Right ventricle myocardium inferior (tissue), 1 donor: ENCODE measurements at places on chromosomes 6 and 20. TPM values are rescaled to one million over a fixed set of nuclear protein-coding genes. Genes with fewer than 3 reads are reported as not detected.
A peak's percentile ranks its signal among the peaks of the same experiment; 100 is the strongest.

RWDD2A gene
- total RNA-seq, result 2.4 TPM

MANEA gene
- total RNA-seq, result 6.2 TPM

KIF25 gene
- total RNA-seq, result not detected

GRCh38 chr20:45836841-45837240 lies 3.2 kb downstream of the SNX21 start:
- DNase-seq, result no peak

DNA sequence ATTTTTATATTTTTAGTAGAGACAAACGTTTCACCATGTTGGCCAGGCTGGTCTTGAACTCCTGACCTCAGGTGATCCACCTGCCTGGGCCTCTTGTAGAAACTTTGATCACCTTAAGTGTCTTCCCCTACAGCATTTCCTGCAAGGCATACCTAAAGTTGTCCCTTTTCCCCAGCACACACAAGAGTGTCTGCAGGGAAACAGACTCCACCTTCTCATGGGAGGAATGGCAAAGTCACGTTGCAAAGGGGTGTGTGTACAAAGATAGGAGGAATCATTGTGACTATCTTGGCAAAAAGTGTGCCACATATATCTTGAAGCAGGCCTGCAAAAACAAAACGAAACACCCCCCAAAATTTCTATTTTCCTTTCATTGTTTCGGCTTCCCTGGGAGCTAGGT lies 160.8 kb upstream of the RNF24 start:
- DNase-seq, result no peak

- DNase-seq, result no peak
Measured at GRCh38 chr6:62324834-62325233, 38.8 kb upstream of the KHDRBS2 start.

GRCh38 chr6:154928325-154928922 lies 66.7 kb upstream of the TIAM2 start:
- no peak for DNase-seq

GRCh38 chr20:32681175-32682084 lies 7.7 kb upstream of the C20orf203 start:
- no peak for DNase-seq

- DNase-seq, result no peak
Measured at GRCh38 chr6:130520801-130521200, 155.0 kb downstream of the TMEM200A start.

KATNA1 gene
- 11.4 TPM for total RNA-seq

DNA sequence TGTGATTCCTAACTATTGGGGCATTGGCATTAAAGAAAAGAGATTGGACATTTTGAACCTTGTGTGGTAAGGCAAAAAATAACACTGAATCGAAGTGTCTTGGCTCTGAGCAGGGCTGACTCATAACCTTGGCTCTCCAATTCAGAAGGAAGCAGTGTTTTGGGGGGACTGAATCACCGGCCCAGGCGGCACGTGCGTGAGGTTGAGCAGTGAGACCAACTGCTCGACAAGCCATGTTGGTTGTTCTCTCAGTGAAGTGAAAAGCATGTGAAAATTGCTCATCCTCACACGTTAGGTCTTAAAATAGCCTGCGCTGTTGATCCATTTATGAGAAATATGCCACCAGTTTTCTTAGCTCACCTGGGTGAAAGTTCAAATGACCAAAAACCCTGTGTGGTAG lies 137.8 kb upstream of the SPACA1 start:
- no peak for DNase-seq

TPBG gene
- total RNA-seq, result 2.8 TPM

GRCh38 chr6:163974322-163974721 lies 559.8 kb downstream of the QKI start:
- no peak for DNase-seq

GRCh38 chr6:98835149-98836024 lies 1.0 kb downstream of the POU3F2 start:
- no peak for DNase-seq

BPI gene
- total RNA-seq, result not detected

DNA sequence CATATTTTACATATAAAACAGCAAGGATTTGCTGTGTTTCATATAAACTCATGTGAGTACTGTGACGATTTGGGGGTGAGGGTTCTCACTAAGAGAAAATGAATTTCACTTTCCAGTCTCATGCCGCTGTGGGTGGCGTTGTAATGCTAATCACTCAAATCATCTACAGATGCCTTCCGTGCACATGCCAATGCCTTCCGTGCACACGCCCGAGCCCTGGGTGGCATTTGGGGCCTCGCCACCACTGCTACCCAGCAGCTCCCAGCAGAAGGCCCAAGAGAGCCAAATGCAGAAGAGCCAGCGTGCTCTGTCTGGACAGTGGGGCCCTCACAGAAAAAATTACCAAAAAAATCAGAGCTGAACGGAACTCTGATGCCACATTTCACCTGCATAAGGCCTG lies 53.7 kb downstream of the WDR27 start:
- no peak for DNase-seq

- peak; percentile 67 for DNase-seq
Measured at GRCh38 chr6:148240461-148240840, 102.2 kb upstream of the SASH1 start.

SLC17A3 gene
- not detected for total RNA-seq

DNA sequence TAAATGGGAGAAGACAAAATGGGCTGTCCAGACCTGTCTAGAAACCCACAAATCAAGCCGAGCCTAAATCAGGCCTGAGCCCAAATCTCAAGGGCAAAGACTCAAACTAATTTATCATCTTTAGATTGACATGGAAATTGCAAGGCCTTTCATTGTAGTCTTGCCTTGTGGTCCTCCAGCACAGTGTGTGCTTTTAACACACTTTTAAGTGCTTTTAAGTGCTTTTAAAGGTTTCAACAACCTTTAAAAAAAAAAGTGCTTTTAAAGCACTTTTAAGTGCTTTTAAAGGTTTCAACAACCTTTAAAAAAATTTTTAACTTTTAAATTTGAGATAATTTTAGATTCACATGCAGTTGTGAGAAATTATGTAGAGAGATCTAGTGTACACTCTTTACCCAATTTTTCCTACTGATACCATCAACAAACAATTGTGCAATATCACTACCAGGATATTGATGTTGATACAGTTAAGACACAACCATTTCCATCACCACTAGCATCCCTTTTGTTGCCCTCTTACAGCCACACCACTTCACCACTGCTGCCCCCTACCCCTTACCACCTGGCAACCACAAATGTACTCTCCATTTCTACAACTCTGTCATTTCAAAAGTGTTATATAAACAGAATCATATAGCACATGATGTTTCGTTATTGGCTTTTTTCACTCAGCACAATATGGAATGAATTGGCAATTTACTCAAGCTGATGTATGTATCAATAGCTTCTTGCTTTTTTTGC lies 23.1 kb upstream of the DCBLD1 start:
- DNase-seq, result no peak

DNA sequence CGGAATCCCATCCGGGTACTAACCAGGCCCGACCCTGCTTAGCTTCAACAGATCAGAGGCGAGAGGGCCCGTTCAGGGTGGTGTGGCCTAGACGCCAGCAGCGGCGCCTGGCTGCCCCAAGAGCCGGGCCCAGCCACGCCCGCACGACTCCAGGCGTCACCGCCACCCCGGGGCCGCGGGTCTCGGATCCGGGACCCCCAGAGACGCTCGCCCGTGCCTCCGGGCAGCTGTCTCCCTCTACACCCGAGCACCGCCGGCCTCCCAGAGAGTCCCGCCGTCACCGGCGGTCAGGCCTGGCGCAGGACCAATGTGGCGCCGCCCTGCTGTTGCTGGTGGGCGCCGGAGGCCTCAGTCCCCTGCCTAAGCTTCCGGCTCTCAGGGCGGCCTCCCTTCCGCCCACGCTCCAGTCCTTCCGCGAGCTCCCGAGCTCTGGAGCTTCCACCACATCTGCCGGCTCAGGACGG lies 441.2 kb upstream of the DEFB115 start:
- DNase-seq, result peak; percentile 76

DNA sequence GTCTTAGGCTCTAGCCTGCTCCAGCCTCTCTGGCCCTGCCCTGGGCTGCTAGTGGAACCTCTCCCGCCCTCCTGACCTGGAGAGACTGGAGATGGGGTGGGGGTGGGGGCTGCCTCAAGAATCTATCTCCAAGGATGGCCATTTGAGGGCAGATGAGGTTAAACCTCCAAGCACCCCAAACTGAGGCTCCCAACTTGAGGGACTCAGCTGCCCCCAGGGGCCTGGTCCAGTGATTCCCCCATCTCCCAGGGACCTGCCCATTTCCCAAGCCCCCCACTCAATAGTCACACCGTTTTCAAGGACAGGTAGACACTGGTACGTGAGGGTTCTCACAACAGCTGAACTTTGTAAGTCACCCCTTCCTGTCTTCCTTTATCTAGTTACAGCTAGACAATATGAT lies 7.1 kb upstream of the BPIFB1 start:
- no peak for DNase-seq

NKX2-2 gene
- total RNA-seq, result not detected

- DNase-seq, result no peak
Measured at GRCh38 chr20:63036291-63036690, 29.5 kb upstream of the BHLHE23 start.

DNA sequence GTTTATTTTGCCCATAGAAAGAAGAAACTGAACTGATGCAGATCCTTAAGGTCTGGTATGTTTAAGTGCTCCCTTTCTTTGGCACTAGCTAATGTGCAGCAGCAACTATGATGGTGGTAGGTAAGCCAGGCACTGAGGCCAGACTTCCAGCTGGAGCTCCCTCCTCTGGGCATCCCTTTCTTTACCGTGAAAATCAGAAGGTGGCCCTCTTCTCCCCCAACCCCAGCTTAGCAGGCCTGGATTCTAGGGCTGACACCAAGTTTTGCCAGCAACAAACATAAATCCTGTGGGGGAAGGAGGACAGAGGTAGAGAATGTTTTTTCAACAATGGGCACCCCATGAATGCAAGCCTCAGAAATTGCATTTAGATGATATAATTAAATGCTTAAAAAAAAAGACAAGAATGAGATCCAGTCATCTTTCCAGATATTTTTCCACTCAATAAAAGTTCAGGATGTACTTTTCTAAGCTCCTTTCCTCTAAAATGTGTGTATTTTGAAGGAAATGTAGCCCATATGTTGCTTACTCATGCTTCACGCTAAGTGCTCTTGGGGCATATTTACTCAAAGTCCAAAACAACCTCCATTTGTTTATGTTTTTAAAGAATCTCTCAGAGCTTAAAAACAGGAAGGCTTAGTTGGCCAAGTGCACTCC lies 123.9 kb upstream of the NXT1 start:
- no peak for DNase-seq

DNA sequence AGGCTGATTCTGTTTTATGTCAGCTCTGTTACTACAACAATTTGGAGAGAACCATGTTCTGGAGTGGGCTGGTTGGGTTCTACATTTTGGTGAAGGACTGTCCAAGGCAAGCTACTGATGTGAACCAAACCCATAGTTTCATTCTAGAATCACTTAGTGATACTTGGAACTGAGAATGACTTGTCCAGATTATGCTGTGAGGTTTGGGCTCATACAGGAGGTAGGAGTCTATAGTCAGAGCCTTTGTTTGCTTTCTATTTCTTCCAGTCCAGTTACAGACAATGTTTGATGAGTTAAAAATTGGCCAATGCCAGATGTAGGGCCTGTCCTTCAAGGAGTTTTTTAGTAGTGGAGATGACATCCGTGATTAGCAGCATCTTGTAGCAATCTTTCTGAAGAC lies 97.9 kb downstream of the LRRC1 start:
- DNase-seq, result no peak

DNA sequence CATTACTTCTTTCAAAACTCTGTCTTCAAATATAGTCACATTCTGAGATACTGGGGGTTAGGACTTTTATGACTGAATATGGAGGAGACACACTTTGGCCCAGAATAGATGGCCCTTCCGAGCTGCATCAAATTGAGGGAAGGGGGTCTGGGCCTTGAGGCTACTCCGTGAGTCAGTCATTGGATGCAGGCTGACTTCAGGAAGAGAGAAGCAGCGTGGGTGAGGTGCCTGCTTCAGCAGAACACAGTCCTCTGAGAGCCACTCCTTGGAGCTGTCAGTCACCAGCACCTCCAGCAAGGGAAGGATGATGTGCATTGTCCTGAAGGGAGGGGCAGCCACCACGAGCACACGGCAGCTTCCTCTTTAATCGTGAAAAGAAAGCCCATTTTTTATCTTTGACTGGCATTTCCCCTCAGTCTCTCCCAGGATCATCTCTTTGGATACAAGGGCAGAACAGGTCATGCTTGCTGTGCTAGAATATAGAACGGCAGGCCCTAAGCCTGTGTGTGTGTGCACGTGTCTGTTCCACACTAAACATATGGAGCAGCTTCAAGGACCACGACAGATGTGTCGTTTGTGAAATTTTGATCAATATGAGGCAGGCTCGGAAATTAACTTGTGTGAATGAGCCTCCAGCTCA lies 721.6 kb downstream of the KIF16B start:
- DNase-seq, result no peak

DNA sequence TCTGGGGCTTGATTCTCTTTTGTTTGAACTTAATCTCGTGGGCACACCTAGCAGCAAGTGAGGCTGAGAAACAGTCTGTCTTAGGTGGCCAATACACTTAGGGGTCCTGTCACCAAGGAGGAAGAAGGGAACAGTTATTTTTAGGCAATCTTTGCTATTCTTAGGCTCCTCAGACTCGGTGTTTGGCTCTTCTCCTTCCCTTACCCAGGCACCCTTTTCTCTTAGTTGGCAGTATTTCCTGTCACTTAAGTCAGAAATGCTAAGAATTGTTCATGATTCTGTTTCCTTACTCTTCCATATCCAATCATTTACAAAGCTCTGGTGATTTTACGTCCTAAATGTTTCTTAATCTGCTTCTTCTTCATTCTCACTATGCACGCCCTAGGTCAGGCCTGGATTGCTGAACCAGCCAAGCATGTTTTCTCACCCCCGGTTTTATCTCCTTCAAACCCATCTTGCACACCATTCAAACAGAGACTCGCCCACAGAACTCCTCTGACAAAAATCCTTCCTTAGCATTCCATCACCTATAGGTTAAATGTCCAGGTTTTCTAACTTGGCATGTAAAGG lies 45.2 kb upstream of the TMEM217 start:
- no peak for DNase-seq
